Stimulated activated CD4-positive, alpha-beta T cell treated with anti-CD3 and anti-CD28 coated beads, Interleukin-1b, Interleukin-23, amount 100 ng/mL, for 1 hour (primary cell): ENCODE measurements at places on chromosomes 11 and 22.

DNA sequence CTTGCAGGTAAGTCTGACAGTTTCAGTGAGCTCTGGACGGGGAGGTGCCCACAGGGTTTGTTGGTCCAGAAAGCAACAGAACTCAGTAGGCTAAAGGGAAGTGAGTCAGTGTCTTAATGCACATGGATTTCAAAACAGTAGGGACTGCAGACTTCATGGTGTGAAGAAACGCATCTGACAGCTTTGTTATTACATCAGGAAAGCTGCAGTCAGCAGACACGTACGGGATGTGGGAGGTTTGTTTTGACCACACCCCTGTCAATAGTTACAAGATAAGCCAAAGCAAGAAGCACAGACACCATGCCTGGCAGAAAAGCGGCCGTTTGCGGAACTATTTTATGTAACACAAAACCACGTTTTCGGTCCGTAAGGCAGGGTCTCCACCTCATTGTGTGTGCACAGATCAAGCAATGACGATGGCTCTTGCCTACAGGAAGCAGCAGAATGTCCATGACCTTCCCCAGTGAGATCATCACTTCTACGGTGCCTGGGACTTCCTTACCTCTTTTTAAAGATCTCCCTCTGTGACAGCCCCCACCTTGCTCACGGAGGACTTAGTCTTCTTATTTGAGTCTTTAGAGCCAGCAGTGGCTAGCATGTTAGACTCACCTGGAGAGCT, 58.2 kb upstream of the FTH1 start:
- no peak for DNase-seq

GRCh38 chr22:38325587-38325986, 8.4 kb upstream of the CSNK1E start:
- no peak for DNase-seq

- DNase-seq, result no peak
Observed at GRCh38 chr11:64571410-64572091, 19.5 kb upstream of the SLC22A12 start.

DNA sequence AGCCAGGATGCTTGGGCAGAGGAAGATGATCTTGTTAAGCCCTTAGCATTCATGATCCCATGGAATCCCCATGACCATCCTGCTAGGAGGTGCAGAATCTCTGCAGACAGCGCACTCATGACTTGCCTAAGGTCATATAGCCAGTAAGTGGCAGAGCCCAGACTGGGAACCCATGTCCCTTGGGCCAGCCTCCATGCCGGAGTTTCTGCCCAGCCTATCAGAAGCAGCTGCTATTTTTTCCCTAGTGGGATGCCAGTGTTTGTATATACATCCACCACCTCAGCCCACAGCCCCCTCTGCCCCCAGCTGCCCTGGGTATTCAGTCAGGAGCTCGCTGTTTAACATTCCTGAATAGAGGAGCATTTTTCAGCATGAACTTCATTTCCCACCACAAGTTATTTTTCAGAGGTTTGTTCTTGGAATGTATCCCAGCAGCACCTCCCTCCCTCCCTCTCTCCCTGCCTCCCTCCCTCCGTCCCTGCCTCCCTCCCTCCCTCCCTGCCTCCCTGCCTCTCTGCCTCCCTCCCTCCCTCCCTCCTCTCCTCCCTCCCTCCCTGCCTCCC, 34.4 kb upstream of the SUSD2 start:
- DNase-seq, result no peak

DNA sequence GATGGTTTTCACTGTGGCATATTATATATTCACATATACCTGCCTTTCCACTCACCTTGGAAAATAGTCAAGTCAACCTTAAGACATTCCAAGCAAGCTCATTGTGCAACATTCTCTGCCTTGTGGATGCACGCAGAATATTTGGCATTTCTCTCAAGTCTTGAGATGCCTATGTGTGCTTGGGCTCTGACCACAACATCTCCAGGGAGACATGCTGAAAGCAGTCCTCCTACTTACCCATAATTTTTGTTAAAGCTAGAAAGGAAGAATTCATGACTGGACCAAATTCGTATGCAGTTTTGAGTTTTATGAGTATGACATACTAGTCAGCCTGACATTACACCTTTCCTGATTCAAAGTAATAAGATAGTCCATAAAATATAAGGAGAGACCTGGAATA, 684.0 kb downstream of the OPCML start:
- DNase-seq, result no peak

GRCh38 chr22:19917389-19918138, 24.0 kb upstream of the COMT start:
- no peak for DNase-seq

- no peak for DNase-seq
Observed at GRCh38 chr11:64372021-64372420, 13.1 kb downstream of the RPS6KA4 start.

DNA sequence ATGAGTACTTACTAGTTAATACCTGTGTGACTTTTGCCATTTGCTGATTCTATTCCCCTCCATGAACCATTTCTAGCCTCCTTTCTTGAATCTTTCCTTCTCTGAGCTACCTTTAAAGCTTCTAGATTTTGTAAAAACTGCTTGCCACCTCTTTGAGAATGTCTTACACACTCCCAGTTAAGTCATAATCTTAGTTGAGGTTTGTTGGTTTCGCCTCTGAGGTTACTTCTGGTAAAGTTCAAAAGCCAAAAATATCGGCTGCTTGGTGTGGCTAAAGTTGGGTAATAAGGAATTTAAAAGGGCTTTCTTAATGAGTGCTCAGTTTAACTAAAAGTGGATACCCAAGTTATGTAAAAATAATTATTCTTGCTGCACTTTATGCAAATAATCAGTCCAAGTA, 10.4 kb upstream of the GLYAT start:
- DNase-seq, result no peak

DNA sequence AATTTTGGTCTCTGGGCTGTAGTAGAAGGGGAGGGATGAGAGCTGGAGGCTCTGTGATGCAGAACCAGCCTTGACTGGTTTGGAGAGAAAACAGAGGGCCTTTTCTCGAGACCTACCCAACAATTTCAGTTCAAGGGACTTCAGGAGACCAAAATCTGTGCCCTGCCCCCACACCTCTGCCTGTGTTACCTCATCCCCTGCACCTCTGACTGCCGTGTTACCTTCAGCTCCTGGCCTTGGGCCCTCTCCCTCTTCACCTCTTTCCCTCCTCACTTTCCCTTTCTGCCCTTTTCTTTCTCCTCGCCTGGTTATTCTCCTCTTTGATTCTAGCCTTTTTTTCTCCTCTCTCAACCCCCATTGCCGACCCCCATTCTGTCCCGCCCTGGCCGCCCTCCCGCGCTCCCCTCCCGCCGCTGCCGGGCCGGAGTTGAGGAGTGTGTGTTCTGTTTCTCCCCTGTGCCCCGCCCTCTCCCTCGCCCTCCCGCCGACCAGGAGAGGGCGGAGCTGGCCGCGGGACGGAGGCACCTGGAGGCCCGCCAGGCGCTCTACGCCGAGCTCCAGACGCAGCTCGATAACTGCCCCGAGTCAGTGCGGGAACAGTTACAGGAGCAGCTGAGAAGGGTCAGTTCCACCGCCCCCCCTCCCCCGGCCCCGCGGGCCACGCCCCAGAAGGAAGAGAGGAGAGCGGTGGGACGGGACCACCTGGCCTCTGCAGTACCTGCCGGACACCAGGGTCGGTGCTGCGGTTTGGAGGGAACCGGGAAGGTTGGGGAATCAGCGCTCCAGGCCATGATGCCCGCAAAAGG, 27.2 kb downstream of the PHLDB1 start:
- DNase-seq, result no peak

DNA sequence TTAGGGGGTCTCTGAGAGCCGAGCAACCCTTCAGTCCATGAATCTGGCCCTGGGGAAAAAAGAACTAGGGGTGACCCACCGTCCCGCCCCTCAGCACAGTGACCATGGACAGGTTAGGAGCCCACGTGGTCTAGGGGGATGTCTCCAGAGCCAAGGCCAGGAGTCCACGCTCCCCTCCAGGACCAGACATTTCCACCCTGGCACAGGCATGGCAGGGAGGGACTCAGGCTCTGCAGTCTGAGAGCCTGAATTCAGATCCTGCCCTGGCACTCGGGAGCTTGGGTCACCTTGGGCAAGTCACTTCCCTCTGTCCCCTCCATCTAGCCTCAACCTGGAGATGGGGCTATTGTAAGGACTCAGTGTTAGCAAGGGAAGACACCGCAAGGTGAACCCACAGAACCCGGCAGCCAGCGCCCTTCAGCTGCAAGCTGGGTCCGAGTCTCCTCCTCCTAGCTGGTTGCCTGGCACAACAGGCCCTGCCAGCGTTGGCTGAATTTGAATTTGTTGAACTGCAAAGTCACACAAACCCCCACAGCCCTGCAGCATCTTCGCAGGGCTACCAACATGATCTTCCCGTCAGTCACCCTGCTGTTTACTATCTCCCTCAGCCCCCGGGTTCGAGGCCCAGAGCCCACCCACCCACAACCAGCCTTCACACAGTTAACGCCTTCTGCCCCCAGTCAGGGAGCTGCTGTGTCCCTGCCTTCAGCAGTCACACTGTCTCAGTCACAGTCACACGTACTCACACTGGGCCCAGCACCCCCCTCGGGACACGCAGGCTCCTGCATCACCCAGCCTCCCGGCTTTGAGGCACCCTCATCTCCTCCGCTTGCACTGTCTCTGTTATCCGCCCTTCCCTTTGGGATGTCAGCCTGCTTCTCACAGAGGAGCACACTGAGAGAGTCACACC, 603 bp upstream of the PDGFB start:
- DNase-seq, result no peak
